Ascending aorta (tissue), 2 donors: ENCODE measurements at places on chromosomes 5 and 9. TPM values are rescaled to one million over a fixed set of nuclear protein-coding genes. Genes with fewer than 3 reads are reported as not detected.

GRCh38 chr9:77016526-77017504 lies 2.6 kb upstream of the FOXB2 start:
- DNase-seq, result no peak

The NDFIP1 gene
- total RNA-seq, result 310 TPM

The IRX2 gene
- not detected for total RNA-seq

DNA sequence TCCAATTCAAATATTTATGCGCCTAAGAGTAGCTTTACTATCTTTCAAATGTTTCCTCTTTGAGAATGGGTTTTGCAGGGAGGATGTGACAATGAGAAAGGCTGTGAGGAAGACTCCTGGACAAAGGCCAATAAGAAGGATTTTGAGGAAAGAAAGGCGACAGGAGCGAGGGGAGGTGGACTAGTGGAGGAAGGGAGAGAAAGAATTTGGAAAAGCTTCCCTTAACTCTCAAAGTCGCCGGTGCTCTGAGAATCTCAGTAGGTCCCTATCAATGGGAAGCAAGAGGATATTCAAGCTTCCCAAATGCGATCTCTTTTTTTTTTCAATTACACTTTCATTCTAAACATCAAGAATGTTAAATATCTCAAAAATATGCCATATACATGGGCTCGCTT lies 2.8 kb upstream of the CDC20B start:
- DNase-seq, result no peak

The ADGRV1 gene
- 6.9 TPM for total RNA-seq

DNA sequence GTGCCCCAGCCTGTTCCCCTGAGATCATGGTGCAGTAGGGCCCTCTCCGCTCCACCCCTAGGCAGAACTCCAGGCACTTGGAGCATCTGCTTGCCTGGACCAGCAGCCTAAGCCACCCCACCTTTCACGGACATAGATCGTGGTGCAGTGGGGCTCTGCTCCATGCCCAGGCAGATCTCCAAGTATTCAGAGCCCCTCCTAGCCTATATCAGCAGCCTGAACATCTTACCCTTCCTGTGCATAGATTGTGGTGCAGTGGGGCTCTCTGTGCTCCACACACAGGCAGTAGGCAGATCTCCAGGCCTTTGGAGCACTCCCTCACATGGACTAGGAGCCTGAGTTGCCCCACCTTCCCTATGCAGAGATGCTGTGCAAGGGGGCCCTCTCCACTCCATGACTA lies 103.0 kb downstream of the GLIS3 start:
- DNase-seq, result no peak

- peak; percentile 19 for DNase-seq
Observed at GRCh38 chr5:132009706-132010405, 1.6 kb downstream of the ACSL6 start.
